ENCODE measurements at places on chromosomes 7 and 10. TPM values are rescaled to one million over a fixed set of nuclear protein-coding genes. Genes with fewer than 3 reads are reported as not detected.

DNA sequence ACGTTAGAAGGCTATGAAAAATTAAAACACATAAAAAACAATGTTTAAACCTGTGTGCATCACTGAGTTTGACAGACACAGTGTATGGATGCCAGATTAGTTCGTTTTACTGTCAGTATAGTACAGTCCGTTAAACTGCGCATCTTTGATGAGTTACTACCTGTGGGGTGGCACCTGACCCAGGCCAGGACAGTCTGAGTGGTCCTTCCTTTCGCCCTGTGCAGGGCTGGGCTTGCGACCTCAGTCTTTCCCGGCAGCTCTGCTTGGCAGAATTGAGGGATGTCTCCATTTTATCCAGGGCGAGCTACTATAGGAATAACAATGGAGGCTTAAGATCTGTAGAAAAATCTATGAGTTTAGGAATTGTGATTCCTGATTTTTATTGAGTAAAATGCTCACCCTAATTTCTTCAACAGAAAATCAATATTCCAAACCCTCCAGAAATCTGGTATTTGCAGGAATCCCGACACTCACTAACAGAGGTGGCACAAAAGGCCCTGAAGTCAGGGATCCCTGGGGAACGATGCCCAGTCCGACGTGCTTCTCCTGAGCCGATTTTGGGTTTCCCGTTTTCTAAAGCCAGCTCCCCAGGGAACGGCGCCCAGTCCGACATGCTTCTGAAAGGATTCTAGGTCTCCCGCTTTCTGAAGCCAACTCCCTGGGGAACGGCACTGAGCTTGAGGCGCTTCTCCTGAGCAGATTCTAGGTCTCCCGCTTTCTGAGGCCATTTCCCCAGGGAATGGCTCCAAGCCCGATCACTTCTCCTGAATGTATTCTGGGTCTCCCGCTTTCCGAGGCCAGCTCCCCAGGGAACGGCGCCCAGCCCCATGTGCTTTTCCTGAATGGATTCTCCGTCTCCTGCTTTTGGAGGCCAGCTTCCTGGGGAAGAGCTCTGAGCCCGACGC is 377.6 kb downstream of the DNAJB6 start:
- no peak for DNase-seq

- DNase-seq = no peak
Observed at GRCh38 chr10:95360122-95360714, 69.4 kb upstream of the PDLIM1 start.

DNA sequence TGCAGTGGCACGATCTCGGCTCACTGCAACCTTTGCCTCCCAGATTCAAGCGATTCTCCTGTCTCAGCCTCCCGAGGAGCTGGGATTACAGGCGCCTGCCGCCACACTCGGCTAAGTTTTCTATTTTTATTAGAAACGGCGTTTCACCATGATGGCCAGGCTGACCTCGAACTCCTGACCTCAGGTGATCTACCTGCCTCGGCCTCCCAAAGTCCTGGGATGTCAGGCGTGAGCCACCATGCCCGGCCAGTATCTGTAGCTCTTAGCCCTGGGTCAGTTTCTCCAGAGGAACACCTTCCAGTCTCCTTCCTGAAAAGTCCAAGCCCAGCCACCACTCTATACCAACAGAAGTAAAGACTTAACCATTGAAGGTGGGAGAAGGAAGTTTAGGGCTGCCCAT is 15.2 kb upstream of the ZKSCAN1 start:
- DNase-seq = no peak

- DNase-seq = no peak
Observed at GRCh38 chr7:158539711-158540146, 47.9 kb downstream of the PTPRN2 start.

GRCh38 chr7:98107313-98107721 is 655 bp downstream of the LMTK2 start:
- no peak for DNase-seq

GRCh38 chr10:14971867-14972448 is 12.8 kb downstream of the MEIG1 start:
- peak; percentile 29 for DNase-seq

Gene JCAD
- total RNA-seq = 30.5 TPM

All from PC-9 (cell line).